ENCODE measurements at places on chromosomes 1 and 21. TPM values are rescaled to one million over a fixed set of nuclear protein-coding genes. Genes with fewer than 3 reads are reported as not detected.

The OLIG2 gene
- total RNA-seq: not detected

The PDE9A gene
- 1.6 TPM for total RNA-seq

The OR2T33 gene
- total RNA-seq: not detected

The CASZ1 gene
- total RNA-seq: 4.2 TPM

Data from right lobe of liver (tissue), 6 donors.